ENCODE measurements at places on chromosomes 3 and 15. TPM values are rescaled to one million over a fixed set of nuclear protein-coding genes. Genes with fewer than 3 reads are reported as not detected.

GRCh38 chr3:192915722-192916121 is 1.9 kb downstream of the MB21D2 start:
- no peaks in the 10 kb centered on the region for H3K27me3 ChIP-seq
- no peak overlapping the region for H3K27ac ChIP-seq
- DNase-seq: no peak
- peak overlapping the region; percentile 20 for H3K4me3 ChIP-seq
- H3K4me1 ChIP-seq: peaks cover 24% of the 10 kb centered on the region

- no peak overlapping the region for H3K27ac ChIP-seq
- H3K4me1 ChIP-seq: no peaks in the 10 kb centered on the region
- no peak overlapping the region for H3K4me3 ChIP-seq
- peak; percentile 75 for DNase-seq
Observed at GRCh38 chr3:47000198-47000815, 20.8 kb downstream of the NBEAL2 start.

ALCAM gene
- 270 TPM for total RNA-seq

- H3K27me3 ChIP-seq: no peaks in the 10 kb centered on the region
- DNase-seq: no peak
- H3K4me1 ChIP-seq: peaks cover 7% of the 10 kb centered on the region
- peaks cover 8% of the 10 kb centered on the region for H3K36me3 ChIP-seq
- no peak overlapping the region for H3K27ac ChIP-seq
- H3K4me3 ChIP-seq: no peak overlapping the region
Observed at GRCh38 chr3:62281726-62282125, 91.6 kb downstream of the FEZF2 start.

DNA sequence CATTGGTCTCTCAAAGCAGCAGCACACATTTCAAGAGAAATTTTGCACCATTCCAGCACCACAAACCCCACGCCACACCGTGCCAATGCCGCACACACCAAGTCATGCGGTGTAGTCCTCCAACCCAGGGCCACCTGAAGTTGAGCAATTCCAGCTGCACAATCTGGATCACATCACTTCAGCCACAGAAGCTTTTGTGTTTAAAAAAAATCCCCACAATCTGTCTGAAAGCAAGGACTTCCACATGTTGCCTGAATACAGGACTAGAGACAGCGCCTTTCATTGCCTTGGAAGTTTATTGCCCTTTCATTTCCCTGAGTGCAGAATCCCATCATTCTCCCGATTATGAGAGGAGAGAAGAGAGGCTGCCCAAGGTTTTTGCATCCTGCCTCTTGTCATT is 175.6 kb upstream of the BCL6 start:
- no peaks in the 10 kb centered on the region for H3K36me3 ChIP-seq
- no peak overlapping the region for H3K4me3 ChIP-seq
- no peaks in the 10 kb centered on the region for H3K27me3 ChIP-seq
- H3K4me1 ChIP-seq: peaks cover 14% of the 10 kb centered on the region
- no peak for DNase-seq

GRCh38 chr15:74326746-74327145 is 40.7 kb downstream of the CYP11A1 start:
- no peak overlapping the region for H3K27ac ChIP-seq
- no peak overlapping the region for H3K4me3 ChIP-seq
- H3K36me3 ChIP-seq: no peaks in the 10 kb centered on the region

DNA sequence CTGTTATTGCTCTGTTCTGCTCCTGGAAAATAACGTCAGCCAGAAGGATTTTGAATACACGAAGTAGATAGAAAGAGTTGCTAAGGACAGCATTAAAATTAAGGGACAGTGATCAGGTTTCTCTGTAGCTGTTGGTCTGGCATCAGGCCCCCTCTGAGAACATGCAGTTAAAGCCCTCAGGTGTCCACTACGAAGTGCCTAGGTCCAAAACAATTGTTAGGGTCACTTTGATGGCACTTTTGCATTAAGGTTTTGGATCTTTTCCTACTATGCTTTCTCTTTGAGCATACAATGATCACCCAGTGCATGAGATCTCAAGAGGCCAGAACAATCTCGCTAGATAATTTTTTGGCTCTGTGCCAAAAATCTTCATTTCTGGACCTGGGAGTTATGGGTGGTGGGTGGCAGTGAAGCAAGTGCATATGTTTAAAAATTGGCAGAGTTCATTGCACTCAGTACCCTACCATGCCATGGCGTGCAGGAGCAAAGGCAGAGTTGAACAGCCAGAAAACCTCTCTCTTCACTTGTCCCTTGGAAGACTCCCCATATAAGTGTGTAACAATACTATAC is 797.6 kb downstream of the ROBO2 start:
- H3K4me3 ChIP-seq: no peak overlapping the region
- H3K4me1 ChIP-seq: peaks cover 5% of the 10 kb centered on the region
- no peak overlapping the region for H3K27ac ChIP-seq
- no peaks in the 10 kb centered on the region for H3K27me3 ChIP-seq
- H3K36me3 ChIP-seq: peaks cover 6% of the 10 kb centered on the region

DNA sequence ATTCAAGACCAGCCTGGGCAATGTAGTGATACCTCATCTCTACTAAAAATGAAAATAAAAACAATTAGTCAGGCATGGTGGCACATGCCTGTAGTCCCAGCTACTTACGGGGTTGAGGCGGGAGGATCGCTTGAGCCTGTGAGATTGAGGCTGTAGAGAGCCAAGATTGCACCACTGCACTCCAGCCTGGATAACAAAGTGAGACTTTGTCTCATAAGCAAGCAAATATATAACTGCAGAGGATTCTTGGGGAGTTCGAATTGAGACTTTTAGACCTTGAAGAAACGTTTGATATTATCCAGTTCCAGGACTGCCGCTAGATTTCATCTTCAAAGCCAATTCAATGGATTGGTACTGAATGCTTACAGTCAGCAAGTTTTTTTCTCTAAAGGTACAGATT is 11.9 kb upstream of the RARB start:
- no peak for DNase-seq
- no peaks in the 10 kb centered on the region for H3K27me3 ChIP-seq
- no peak overlapping the region for H3K4me3 ChIP-seq
- H3K36me3 ChIP-seq: no peaks in the 10 kb centered on the region
- H3K4me1 ChIP-seq: peaks cover 21% of the 10 kb centered on the region

GRCh38 chr3:53704363-53704725 is 141.9 kb downstream of the CHDH start:
- no peak overlapping the region for H3K4me3 ChIP-seq
- H3K27me3 ChIP-seq: peaks cover 7% of the 10 kb centered on the region
- no peaks in the 10 kb centered on the region for H3K36me3 ChIP-seq
- H3K27ac ChIP-seq: no peak overlapping the region

DNA sequence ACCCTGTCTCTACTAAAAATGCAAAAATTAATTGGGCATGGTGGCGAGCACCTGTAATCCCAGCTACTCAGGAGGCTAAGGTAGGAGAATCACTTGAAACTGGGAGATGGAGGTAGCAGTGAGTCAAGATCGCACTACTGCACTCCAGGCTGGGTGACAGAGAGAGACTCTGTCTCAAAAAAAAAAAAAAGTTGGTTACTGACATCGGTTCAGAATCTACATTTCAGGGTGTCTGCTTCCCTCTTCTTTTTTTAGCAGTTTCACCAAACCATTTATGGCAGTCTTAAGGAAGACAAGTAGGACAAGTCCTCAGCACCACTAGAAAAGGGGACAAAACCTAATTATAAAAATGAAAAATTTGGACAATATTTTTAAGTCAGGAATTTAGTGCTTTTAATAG is 3.3 kb upstream of the USP4 start:
- H3K4me3 ChIP-seq: no peak overlapping the region
- DNase-seq: no peak
- no peaks in the 10 kb centered on the region for H3K27me3 ChIP-seq
- H3K36me3 ChIP-seq: no peaks in the 10 kb centered on the region
- no peak overlapping the region for H3K27ac ChIP-seq

ACAP2 gene
- total RNA-seq: 43.3 TPM

DNA sequence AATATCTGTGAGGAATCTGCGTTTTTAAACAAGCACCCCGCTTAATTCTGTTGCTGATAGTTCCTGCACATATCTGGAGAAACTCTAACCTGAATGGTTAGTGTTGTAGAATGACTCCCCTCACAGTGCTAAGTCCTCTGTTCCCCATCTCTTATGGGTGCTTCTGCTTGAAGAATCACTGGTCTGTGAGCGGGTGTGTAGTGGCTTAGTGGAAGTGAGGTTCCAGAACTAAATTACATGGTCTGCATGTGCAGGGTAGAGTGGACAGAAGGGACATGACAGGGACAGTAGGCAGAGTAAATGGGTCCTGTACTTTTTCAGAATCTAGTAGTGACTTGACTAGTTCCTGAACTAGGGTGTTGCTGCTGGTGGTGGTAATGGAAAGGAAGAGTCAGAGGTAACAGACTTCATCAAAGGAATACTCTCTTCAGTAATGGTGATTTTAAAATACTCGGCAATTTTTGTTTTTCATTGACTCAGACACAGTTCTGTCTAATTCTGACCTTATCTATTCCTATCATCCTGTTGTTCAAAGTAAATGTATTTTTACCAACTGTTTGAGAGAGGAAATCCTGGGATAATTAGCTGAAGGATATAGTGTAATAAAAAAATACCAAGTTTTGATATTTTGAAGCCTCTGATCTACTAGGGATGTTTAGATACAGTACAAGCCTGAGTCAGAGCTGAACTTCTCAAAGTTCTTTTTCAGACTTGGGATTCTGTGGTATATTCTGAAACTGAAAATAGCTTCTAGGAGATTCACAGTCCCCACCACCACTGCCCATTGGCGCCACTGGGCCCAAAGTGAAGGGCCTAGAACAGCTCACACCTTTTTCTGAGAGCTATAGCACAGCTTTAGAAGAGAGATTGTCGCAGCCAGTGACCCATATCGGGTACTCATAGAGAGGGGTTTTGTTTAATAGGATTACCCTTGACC is 55.5 kb downstream of the FNDC3B start:
- peaks cover 2% of the 10 kb centered on the region for H3K36me3 ChIP-seq
- H3K4me1 ChIP-seq: peaks cover 81% of the 10 kb centered on the region
- H3K27ac ChIP-seq: peak overlapping the region; percentile 89
- H3K4me3 ChIP-seq: no peak overlapping the region
- DNase-seq: no peak

- H3K27me3 ChIP-seq: peaks cover 4% of the 10 kb centered on the region
- H3K4me1 ChIP-seq: peaks cover 6% of the 10 kb centered on the region
- no peak overlapping the region for H3K4me3 ChIP-seq
- DNase-seq: no peak
- no peaks in the 10 kb centered on the region for H3K36me3 ChIP-seq
Observed at GRCh38 chr3:164641071-164641470, 437.2 kb downstream of the SI start.

DNA sequence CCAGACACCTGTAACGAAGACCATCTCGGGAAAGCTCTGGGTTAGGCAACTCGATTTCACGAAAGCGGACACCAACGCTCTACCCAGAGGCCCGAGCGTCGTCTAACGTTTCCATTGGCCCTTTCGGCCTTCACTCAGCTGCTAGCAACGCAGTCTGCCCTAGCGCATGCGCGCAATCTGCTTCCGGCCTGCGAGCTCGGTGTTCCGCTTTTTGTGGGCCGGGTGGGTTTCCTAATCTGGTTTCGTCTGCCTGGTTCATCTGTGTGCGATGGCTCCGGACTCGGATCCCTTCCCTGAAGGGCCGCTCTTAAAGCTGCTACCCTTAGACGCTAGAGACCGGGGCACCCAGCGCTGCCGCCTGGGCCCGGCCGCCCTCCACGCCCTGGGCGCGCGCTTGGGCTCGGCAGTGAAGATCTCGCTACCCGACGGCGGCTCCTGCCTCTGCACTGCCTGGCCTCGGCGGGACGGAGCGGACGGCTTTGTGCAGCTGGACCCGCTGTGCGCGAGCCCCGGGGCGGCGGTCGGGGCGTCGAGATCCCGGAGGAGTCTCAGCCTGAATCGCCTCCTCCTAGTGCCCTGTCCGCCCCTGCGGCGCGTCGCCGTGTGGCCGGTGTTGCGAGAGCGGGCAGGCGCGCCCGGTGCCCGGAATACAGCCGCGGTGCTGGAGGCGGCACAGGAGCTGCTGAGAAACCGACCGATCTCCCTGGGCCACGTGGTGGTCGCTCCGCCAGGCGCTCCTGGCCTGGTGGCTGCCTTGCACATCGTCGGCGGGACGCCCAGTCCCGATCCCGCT is 24.0 kb upstream of the GATM start:
- peak overlapping the region; percentile 84 for H3K4me3 ChIP-seq
- peak; percentile 98 for DNase-seq
- H3K27ac ChIP-seq: peak overlapping the region; percentile 92
- H3K27me3 ChIP-seq: peaks cover 10% of the 10 kb centered on the region
- peaks cover 9% of the 10 kb centered on the region for H3K36me3 ChIP-seq
- H3K4me1 ChIP-seq: peaks cover 27% of the 10 kb centered on the region

CCR1 gene
- total RNA-seq: not detected

DNA sequence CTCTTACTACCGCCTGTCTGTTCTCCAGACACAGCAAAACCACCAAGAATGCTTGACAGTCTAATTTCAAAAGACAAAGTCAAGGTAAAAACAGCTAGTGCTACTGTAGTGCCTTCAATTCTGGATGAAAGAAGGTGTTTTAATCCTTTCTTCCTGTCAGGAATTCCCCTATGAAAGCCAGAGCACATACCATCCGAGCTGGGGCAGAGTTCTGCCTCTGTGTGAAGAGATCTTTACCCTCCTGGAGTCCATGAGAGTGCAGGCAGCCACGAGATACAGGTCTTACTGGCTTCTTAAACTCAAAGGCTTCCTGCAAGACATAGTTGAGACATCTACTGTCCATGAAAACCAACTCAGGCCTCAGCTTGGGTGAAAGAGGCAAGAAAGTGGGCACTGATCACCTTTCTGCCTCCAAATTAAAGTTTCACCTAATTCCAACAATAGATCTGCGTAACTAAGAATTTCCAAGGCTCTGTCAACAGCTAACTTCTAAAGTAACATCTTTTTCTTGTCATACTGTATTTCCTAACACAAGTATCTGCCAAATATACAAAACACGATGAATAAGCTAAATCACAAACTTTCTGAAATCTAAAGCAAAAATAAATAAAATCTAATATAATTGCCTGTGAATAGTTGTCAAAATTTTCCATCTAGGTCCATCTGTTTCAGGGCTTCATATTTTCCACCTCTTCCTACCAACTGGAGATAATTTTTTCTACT is 7.5 kb downstream of the CDC25A start:
- H3K36me3 ChIP-seq: peaks cover 26% of the 10 kb centered on the region
- H3K27ac ChIP-seq: no peak overlapping the region
- no peaks in the 10 kb centered on the region for H3K27me3 ChIP-seq
- DNase-seq: no peak
- no peaks in the 10 kb centered on the region for H3K4me1 ChIP-seq

DNA sequence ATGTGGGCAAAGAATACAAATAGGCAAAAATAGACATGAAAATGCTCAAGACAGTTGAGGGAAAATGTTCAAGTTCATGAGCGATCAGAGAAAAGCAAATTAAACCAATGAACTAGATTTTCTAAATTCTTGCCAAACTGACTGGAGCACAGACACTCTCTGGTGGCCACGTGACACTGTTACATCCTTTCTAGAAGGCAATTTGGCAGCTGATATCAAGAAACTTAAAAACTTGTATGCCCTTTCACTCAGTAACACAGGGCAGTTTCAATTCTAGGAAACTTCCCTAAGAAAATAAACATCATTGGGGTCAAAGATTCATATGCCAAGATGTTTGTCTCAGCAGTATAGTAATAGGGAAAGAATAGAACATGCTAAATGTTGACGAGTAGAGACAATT is 52.2 kb downstream of the ABHD5 start:
- H3K36me3 ChIP-seq: no peaks in the 10 kb centered on the region
- DNase-seq: no peak
- no peak overlapping the region for H3K4me3 ChIP-seq
- no peak overlapping the region for H3K27ac ChIP-seq

Data from chondrocyte (in vitro differentiated cells).